AG04450 (cell line): ENCODE measurements at places on chromosomes 11 and 22. TPM values are rescaled to one million over a fixed set of nuclear protein-coding genes. Genes with fewer than 3 reads are reported as not detected.

OR5B2 gene
- polyA plus RNA-seq: 0.05 TPM in 1 of 2 replicates, not detected in the other

DNA sequence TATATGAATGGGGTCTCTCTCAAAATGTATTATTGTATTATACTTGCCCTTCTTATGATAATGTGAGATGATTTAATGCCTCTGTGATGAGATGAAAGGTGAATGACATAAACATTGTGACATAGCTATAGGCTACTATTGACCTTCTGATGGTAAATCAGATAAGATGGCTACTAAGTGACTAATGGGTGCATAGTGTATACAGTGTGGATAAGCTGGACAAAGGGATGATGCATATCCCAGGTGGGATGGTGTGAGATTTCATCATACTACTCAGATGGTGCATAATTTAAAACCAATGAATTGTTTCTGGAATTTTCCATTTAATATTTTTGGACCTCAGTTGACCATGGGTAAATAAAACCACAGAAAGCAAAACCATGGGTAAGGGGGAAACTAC is 243.5 kb downstream of the SBF2 start:
- no peak for DNase-seq

DNA sequence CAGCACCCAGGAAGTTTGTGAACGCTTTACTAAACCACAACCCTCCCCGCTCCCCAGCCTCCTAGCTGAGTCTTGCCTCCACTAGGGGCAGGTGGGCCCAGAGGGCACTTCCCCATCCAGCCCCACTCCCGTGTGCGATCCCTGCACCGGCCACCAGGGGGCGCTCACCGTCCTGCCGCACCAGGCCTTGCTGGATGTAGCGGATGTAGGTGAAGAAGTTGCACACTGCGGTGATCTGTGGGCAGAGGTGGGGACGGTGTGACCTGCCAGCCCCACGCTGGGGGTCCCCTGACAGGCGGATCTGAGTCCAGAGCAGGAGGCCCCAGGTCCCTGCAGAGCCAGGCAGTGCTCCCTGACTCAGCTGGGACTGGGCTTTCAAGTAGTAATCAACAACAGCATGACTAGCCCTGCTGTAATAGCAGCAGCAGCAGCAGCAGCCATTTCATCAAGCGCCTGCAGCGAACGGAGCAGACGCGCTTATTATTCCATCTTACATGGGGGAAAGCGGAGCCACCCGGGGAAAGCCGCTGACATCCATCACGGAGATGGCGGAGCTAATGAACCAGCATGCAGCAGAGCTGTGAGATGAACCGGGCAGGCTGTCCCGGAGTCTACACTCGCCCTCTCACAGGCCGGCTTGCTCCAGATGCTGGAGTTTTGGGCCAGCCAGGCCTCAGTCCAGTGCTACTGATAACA is 7.9 kb upstream of the FADS3 start:
- DNase-seq: no peak

DNA sequence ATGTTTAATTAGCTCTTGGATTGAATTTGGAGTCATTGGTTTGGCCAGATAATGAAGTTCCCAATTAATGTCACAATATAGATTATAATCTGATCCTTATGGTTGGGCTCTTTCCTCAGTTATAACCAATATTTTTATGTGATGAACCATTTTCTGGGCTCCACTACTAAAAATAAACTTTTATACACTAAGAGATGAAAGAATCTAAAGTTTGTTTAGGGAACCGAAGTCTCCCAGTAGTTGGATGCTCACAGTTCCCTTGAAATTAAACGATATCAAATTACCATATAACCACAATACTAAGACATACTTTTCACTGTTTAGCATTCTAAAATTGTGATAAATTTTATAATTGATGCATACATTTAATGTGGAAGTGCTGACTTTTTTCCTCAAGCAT is 47.0 kb upstream of the ARHGAP42 start:
- no peak for DNase-seq

DNA sequence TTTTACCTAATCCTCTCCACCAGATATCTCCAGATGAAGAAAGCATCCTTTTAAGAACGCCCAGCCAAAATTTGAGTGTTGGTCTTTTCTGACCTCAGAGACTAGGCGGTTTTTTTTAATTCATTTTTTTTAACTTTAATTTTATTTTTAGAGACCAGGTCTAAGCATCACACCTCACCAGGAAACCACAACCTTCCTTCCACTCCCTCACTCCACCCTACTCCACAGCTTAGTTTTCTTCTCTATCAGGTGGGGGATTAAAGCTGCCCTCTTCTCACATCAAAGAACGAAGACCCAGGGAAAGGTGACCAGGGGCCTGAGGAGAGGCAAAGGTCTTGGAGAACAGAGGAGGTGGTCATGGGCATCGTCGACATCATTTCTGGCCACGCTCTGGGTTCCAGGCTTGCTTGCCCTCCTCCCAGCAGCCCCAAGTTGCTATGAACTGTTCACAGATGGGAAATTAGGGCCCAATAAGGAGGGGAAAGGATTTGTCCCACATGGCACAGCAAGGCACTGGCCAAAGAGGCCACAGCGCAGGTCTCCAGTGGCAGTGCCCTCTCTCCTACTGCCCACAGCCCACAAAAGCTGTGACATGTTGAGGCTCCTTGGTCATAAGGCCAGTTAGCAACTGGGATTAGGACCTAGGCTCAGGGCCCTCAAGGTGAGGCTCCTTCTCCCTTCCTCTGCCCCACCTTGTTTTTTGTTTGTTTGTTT is 1.4 kb upstream of the PEX16 start:
- no peak for DNase-seq

CNGA4 gene
- 0.04 and 0.07 TPM in 2 replicates for polyA plus RNA-seq

GRCh38 chr11:2750682-2751522 is 51.1 kb upstream of the KCNQ1OT1 start:
- DNase-seq: no peak

DNA sequence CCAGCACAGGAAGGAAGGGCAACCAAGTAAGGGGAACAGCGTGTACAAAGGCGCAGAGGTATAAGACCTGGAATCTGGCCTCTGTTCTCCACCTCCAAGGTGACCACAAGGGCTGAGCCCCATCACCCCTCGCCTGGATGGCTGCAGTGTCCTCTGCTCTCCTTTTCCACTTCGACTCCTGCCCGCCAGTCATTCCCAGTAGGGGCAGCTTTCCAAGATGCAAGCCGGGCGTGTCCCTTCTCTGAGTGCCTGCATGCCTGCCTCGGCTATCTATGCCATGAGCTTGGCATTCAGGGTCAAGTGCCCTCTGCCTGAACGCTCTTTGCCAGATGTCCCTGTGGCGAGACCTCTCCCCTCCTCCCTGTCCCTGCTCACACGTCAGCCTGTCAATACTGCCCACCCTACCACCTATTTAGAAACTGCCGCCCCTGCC is 17.0 kb downstream of the FADS3 start:
- DNase-seq: no peak
